ENCODE measurements at places on chromosomes 12 and 14.

GRCh38 chr12:93022603-93023340 lies 93.7 kb upstream of the EEA1 start:
- DNase-seq, result no peak

GRCh38 chr14:64928239-64929013 lies 14.1 kb downstream of the GPX2 start:
- DNase-seq, result no peak

GRCh38 chr14:68402525-68403101 lies 390.3 kb downstream of the ZFP36L1 start:
- no peak for DNase-seq

DNA sequence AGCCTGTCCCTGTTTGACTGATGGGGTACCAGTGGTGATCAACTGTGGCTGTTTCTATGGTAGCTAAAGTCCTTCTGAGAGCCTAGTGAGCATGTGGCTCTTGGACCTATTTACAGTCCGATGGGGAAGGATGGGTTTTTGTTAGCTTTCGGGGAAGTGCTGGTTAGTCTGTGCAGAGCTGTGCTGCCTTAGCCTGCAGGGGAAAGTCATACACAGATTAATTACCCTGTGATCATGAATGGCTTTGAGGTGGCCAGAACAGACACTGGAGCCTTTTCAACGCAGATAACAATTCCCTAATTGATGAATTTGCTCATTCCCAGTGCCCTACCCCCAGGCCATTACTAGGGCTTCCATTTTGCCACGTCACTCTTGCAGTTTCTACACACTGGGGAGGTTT lies 99.7 kb downstream of the WSCD2 start:
- DNase-seq, result no peak

DNA sequence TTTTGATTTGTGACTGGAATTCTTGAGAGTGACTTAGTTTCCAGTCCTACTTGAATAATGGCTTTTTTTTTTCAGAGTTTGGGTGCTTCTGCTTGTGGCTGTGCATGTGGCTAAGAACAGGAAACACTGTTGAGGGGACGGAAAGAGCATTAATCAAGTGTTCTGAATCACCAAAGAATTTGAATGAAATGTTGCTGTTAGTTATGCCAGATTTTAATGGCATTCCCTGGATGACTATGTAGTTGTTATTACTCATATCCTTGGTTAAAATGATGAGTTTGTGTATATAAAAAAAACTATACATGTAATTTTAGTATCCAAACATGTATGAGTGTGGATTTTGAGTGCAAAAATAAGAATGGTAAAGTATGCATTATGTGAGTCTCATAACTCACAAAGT lies 347.9 kb downstream of the BCAT1 start:
- DNase-seq, result no peak

DNA sequence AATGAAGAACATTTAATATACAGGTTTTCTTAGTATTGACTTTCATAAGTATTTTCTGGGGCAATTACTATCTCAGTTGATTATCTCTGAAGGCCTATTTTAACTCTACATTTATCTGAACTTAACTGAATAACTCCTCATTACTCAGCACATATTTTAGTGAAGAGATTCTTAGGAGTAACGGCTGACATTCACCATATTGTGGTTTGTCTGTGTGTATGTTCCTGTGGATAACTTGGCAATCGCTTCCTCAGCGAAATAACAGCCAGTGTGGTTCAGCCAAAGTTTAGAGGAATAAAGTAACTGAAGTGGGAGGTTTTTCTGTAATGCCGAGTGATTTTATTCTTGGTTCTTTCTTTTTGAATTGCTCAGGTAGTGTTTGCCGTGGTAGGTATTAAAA lies 168.0 kb downstream of the RAD51B start:
- no peak for DNase-seq

GRCh38 chr12:49880756-49881414 lies 22.8 kb downstream of the FAIM2 start:
- DNase-seq, result no peak

DNA sequence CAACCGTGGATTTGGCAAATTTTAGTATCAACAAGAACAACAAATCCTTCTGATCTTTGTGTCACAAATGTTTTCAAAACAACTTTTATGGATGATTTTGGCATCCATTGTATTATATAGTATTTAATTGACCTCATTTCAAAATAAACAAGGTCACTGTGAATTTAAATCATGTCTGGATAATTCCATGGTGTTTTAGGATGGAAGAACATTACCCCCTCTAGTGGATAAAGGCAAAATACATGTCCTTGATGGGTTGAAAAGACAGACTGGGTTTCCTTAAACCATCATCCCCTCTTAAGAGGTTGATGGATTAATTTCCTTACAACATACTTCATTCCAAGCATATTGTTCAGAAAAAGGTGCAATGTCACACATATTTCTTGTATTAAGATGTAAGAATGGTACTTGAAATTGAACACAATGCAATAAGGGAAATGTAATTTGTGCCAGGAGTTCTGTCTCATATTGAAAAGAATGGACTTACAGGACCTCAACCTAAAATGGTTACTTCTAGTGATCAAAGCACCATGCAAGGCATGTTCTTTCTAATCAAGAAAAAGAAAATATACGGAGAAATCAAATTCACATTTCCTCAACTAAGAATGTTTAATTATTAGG lies 352.0 kb downstream of the BCAT1 start:
- DNase-seq, result no peak

- no peak for DNase-seq
Measured at GRCh38 chr14:50394713-50395112, 2.0 kb downstream of the CDKL1 start.

DNA sequence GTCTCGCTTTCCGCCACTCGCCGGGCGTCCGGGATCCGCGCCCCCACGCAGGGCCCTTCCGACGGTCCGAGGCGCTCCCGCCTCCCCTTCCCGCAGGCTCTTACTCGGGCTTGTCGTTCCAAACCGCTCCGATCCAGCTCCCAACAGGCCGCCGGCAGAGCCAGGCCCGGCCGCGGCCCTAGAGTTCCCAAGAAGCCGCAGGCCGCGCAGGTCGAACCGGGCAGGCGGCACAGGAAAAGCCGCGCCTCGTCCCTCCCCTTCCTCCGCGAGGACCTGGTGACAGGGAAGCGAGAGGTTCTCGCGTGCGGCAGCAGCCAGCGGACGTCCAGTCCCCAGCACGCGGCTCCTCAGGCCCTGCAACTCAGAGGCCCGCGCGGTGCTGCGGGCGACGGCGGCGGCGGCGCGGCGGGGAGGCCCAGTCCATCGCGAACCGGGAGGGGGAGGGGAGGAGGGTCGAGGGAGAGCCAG lies 272 bp downstream of the HECTD1 start:
- no peak for DNase-seq

Measured in activated effector memory CD4-positive, alpha-beta T cell treated with anti-CD3 and anti-CD28 coated beads, Interleukin-2, amount 50 U/mL, for 16 hours (primary cell).